Lung (tissue), 17 donors: ENCODE measurements at places on chromosomes 12 and 14.
A peak's percentile ranks its signal among the peaks of the same experiment; 100 is the strongest.

DNA sequence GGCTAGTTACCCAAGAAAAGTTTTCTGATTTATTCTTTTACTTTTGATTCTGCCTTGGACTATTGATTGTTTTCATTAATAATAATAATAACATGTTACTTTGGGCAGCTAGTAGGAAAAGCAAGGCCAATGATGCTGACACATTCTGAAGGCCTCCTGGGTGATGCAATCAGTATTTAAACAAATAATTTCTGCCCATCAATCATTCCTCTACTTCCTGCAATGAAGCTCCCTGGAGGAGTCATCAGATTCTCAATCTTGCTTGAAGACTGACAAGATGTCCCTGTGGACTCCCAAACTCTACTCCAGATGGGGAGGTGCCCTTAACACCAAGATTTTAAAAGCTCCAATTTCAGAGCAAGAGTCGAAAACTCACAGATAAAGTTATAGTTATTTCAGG lies at the start of gene SPX:
Gene SPX (plus strand): TSS at position 244 of the 400 bp plus-strand sequence. CDS start 177 bp downstream, outside the sequence.
- no peak for DNase-seq

- DNase-seq, result peak; percentile 76
Observed at GRCh38 chr14:61321385-61322010, at the start of gene PRKCH. TSS of gene PRKCH (plus strand) at chr14:61321579. CDS start at chr14:61322102, 523 bp downstream.

DNA sequence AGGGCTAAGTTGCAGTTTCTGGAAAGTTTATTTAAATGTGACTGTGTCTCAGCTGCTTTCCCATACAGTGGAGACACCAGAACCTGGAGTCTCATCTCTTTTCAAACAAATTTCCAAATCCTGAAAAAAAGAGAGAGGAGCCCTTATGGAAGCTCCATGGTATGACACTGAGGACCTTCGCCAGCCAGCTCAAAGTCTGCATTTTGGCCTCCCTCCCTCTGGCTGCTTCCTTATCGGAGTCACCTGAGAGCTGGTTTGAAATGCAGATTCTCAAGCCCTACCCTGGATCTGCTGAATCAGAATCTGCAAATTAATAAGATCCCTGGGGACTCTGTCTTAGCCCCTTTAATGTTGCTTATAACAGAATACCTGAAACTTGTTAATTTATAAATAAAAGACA lies 21.7 kb upstream of the JDP2 start:
- no peak for DNase-seq

GRCh38 chr12:122523280-122523679 lies 3.5 kb downstream of the RSRC2 start:
- DNase-seq, result no peak

DNA sequence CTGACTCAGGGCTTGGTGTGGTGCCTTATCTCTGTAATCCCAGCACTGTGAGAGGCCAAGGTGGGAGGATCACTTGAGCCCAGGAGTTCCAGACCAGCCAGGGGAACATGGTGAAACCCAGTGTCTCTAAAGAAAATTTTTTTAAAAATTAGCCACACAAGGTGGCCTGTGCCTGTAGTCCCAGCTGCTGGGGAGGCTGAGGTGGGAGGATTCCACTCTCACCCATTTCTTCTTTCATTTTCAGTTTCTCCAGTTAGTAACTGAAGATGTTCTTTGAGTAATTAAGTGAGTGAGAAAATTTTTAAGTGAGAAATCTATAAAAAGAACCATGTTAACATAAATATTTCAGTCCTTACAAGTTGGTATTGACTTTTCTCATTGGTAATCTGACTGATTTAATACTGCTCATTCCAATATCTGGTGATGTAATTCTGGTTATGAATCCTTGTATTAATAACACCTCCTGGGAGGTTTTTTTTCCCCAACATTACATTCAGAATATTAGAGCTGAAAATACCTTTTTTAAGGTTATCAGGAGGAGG lies 6.1 kb downstream of the METTL3 start:
- DNase-seq, result no peak

DNA sequence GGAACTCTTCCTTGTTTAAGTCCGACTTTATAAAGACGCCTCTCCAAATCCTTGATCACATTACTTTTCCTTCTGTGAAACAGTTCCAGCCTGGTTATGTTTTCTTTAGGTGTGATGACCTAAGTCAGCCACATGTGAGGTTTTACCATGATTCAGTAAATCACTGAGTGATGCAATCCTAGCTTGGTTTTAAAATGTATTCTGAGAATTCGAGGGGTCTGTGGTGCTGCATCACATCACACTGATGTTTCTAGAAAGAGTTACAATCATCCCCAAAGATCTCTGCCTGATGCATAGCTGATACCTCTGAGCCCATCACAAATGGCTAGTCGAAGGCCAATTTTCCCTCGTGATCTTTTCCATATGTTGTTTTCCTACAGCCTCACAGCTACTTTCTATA lies 152.7 kb downstream of the ANO2 start:
- DNase-seq, result no peak

GRCh38 chr14:101739446-101740141 lies 21.9 kb upstream of the PPP2R5C start:
- no peak for DNase-seq

- DNase-seq, result peak; percentile 30
Observed at GRCh38 chr12:122946690-122947341, 19.4 kb downstream of the ABCB9 start.

DNA sequence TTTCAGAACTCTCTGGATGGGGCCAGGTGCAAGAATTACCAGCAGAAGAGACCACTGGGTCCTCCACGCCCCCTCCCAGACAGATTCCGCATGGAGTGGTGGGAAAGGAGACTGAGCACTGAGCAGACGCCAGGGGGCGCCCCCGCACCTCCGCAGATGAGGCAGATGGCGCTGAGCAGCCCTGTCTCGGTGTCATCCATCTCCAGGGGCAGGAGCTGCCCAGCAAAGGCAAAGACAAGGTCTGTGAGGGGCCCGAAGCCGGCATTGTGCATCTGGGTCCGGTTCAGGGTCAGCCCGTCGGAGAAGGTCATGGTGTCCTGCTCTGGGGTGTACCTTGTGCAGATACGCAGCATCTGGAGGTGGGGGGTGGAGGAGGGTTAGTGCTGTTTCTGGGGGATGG lies 6.3 kb upstream of the ITGB7 start:
- DNase-seq, result peak; percentile 83

DNA sequence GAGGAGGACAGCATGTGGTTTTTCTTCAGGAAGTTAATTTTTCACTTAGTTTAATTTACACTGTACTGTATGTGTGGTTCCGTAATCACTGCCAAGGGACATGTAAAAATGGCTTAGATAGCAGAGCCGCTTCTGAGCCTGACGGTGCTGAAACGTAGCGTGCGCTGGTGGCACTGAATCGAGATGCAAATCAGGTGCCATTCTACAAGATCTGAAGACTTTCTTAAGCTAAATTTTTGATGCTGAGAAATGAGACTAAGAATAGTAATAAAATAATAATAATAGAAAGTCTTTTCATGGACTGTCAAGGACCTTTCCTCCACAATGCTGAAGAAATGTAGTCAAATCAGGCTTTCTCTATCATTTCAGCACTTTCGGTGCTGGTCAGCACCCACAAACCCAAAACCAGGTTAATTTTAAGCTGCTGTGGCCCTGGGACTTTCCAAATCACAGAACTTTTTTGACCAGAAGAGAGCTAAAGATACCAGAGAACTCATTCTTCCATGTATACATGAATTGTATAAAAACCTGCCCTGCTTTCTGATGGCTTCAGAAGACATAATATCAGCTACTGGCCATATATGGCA lies 183.3 kb upstream of the LMO3 start:
- DNase-seq, result no peak

DNA sequence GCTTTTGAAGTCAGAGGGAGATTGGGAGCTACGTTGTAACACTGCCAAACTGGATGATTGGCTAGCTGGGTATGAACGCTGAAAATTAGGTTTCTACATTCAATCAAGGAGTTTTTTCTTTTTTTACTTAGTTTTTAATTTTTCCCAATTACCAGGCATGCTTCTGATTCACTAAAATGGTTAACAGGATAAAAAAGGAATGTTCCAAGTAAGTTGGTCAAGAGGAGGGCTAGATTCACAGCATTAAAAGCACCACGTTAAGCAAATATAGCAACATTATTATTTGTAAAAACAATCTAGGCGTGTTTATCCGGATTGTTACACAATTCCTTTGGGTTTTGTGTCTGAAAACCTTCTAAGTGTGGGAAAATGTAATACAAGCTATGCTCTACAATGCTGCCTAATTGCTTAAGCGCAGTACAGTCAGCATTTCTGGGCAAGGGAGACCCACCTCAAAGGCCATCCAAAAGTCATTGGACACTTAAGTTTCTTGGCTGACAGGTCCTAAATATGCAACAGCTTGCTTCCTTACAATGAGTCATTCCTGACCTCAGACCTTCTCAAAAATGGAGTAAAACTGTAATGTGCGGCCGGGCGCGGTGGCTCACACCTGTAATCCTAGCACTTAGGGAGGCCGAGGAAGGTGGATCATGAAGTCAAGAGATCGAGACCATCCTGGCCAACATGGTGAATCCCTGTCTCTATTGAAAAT lies 1.2 kb downstream of the RPLP0 start:
- no peak for DNase-seq

DNA sequence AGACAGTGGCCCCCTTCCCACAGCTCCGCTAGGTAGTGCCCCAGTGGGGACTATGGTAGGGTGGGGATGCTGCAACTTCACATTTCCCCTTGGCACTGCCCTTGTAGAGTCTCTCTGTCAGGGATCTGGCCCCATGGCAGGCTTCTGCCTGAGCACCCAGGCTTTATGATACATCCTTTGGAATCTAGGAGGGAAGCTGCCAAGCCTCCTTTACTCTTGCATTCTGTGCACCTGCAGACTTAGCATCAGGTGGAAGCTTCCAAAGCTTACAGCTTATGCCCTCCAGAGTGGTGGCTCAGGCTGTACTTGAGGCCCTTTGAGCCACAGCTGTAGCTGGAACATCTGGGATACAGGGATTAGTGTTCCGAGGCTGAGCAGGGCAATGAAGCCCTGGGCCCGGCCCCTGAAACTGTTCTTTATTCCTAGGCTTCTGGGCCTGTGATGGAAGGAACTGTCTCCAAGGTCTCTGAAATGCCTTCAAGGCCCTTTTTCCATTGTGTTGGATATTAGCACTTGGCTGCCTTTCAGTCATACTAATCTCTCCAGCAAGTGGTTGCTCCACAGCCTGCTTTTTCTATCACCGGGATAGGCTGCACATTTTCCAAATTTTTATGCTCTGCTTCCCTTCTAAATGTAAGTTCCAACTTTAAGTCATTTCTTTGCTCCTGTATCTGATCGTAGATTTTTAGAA lies 22.2 kb upstream of the OR6J1 start:
- DNase-seq, result no peak

GRCh38 chr12:8048906-8049305 lies 16.4 kb downstream of the FOXJ2 start:
- DNase-seq, result no peak

- DNase-seq, result peak; percentile 24
Observed at GRCh38 chr12:49121047-49121696, 10.0 kb downstream of the TUBA1B start.

DNA sequence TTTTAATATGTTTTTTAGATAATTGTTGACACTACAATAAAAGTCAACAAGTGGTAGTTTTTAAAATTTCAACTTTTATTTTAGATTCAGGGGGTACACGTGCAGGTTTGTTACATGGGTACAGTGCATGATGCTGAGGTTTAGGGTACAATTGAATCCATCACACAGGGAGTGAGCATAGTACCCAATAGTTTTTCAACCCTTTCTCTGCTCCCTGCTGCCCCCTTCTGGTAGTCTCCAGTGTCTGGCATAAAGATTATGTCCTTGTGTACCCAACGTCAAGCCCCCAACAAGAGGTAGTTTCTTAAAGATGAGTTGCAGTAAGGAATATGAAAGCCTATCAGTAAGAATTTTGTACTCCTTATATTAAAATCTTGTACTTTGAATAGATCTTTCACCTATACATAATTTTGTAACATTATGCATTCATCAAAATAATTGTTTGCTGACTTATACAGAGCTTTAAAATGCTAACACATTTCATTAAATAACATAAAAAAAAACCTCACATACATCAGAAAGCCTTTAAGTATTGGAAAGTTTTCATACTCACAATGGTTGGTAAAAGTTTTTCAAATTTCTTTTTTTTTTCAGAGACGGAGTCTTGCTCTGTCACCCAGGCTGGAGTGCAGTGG lies 5.4 kb upstream of the RALGAPA1 start:
- DNase-seq, result peak; percentile 37

- no peak for DNase-seq
Observed at GRCh38 chr12:57487055-57487596, 742 bp upstream of the MARS1 start.

GRCh38 chr14:59275668-59276067 lies 87.2 kb downstream of the DAAM1 start:
- no peak for DNase-seq

DNA sequence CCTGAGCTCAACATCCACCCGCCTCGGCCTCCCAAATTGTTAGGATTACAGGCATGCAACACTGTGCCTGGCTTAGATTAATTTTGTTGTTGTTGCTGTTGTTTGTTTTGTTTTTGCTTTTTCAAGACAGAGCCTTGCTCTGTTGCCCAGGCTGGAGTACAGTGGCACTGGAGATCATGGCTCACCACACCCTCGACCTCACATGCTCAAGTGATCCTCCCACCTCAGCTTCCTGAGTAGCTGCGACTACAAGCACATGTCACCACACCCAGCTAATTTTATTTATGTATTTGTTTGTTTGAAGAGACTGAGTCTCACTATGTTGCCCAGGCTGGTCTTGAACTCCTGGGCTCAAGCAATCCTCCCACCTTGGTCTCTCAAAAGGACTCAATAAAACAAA lies 26.7 kb downstream of the CRY1 start:
- DNase-seq, result no peak

- peak; percentile 73 for DNase-seq
Observed at GRCh38 chr14:100416921-100417860, 94.1 kb downstream of the SLC25A47 start.

- no peak for DNase-seq
Observed at GRCh38 chr12:82857276-82857675, 170.6 kb downstream of the TMTC2 start.

GRCh38 chr12:110694330-110694901 lies 5.5 kb upstream of the HVCN1 start:
- DNase-seq, result no peak
